Heart left ventricle (tissue), 16 donors: ENCODE measurements at places on chromosomes 2 and 18. TPM values are rescaled to one million over a fixed set of nuclear protein-coding genes. Genes with fewer than 3 reads are reported as not detected.

Gene ELOA2
- total RNA-seq: not detected

Gene C2orf74
- total RNA-seq: 29.2 TPM

Gene PTMA
- total RNA-seq: 334 TPM

Gene VSNL1
- total RNA-seq: 21.6 TPM
